Ecto neural progenitor cell (in vitro differentiated cells): ENCODE measurements at places on chromosomes 5 and 9.

- DNase-seq: no peak
Observed at GRCh38 chr5:115842952-115843351, 1.2 kb downstream of the AP3S1 start.

DNA sequence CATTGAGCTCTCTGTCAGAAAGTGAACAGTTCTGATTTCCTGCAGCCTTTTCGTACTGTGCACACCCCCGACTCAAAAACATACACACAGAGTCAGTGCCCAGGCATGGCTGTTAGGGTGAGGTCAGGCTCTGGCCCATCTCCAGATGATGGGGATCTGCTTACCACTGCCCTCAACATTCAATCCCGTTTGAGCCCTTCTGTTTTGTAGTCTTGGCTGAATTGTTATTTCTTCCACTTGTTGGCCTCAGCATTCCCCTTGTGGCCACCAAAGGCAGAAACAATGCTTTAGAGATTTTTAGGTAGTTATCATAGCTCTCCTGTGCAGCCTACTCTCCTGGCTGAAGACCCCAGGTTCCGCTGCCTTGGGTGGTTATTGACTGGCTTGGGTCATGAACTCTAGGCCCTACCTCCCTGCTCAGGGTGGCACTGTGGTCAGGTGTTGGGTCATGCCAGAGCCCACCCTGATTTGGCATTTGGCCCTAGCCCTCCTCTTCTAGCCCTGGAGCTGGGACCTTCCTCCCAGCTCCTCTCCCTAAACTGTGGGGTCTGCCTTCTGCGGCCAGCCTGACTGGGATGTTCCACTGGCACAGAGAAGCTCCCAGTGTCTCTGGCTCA lies 7.8 kb upstream of the MYOZ3 start:
- DNase-seq: no peak

- DNase-seq: no peak
Observed at GRCh38 chr9:133895335-133895734, 96.8 kb downstream of the VAV2 start.

GRCh38 chr9:115808695-115809094 lies 344.9 kb upstream of the PAPPA start:
- DNase-seq: no peak

DNA sequence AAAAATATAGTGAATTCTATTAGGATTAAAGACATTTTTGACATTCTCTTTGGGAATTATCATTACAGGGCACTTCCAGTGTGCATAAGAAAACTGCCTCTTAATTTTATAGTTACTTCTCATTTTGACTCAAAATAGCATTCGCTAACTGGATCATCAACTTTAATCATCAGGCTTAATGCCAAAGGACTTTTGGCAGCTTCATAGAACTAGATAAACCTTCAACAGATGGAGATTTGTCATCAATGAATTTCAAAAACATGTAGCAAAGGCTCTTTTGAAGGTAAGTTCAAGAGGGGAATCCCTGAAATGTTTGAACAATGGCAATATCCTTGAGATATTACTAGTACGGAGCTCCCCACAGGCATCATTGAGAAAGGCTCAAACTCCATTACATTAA lies 447.2 kb downstream of the PDE4D start:
- no peak for DNase-seq

- no peak for DNase-seq
Observed at GRCh38 chr5:151617841-151618710, 26.9 kb upstream of the FAT2 start.

GRCh38 chr9:122900791-122901190 lies 4.4 kb downstream of the RC3H2 start:
- DNase-seq: no peak

DNA sequence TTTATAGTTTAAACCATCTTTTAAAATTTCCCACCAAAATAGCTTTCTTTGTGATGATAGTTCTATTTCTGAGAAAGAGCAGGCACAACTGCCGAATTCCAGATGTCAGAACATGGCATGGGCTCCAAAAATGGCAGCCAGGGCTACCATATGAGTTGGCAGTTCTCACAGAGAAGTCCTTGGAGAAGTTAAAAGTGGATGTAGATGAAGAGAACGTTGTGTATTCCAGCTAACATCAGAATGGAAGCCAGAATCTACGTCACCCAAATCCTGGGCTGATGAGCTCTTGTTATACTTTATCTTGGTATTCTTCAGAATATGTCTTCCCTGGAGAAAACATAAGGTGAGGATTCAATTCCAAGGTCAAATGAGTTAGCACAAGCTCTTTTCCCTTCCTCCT lies 66.9 kb upstream of the BASP1 start:
- no peak for DNase-seq

- no peak for DNase-seq
Observed at GRCh38 chr9:14393418-14393817, 79.5 kb upstream of the NFIB start.

GRCh38 chr5:133935667-133935940 lies 32.8 kb downstream of the C5orf15 start:
- DNase-seq: no peak

GRCh38 chr5:83494087-83494620 lies 22.6 kb downstream of the VCAN start:
- DNase-seq: no peak

DNA sequence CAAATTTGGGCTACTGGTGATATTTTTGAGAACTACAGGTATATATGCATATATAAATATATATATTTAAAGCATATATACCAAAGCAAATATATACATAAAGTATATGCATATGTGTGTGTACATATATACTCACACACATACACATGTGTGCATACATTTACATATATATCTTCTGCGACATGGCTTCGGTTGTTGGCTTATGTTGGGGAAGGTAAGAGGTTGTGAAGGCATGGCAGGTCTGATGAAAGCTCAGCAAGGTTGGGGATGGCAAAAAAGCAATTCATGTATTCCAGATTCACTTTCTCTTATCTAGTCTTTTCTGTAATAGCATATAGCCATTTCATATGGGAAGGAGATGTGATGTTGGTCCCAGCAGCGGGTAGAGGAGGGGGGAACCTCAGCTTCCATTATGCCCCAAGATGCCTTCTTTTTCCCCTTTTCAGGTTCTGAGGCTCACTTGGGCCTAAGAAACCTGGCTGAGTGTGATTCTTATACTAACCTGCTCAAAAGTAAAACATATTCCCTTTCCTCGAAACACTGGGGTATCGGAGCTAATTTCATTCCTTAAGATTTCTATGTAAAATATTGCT lies 201.7 kb downstream of the MEF2C start:
- no peak for DNase-seq

DNA sequence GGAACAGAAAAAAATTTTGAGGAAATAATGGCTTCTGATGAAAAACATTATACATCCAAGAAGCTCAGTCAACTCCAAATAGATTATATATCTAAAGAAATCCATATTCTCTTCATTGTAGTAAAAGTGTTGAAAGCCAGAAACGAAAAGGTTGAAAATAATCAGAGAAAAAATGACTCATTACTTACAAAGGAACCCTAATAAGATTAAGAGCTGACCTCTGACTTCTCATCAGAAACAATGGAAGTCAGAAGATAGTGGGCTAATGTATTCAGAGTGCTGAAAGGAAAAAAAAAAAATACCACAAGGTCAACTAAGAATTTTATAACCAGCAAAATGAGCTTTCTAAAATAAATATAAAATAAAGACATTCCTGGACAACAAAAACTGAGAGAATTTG lies 60.0 kb downstream of the HSD17B4 start:
- no peak for DNase-seq
